Lung (tissue), 17 donors: ENCODE measurements at places on chromosomes 3 and 15.

DNA sequence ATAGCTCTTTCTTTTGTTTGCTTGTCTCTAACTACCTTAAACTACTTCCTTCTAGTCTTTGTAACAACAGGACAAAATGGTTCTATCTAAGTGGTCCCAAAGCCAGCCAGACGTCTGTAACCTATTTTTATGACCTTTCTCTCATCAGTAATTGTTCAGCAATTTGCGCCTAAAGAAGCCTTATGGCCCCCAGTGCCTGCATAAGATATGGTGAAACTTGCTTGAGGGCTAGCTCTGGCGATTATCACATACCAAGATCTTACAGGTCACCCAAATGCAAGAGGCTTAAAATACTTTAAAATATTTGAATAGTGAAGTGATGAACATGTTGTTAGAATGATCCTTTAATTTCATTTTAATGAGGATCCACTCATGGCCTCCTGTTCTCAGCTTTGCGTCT lies 369.4 kb downstream of the SOX2 start:
- no peaks in the 10 kb centered on the region for H3K4me1 ChIP-seq
- no peaks in the 10 kb centered on the region for H3K36me3 ChIP-seq
- H3K4me3 ChIP-seq = no peak overlapping the region
- H3K27me3 ChIP-seq = no peaks in the 10 kb centered on the region
- no peak overlapping the region for H3K27ac ChIP-seq

- DNase-seq = no peak
- no peak overlapping the region for H3K27ac ChIP-seq
- no peaks in the 10 kb centered on the region for H3K27me3 ChIP-seq
- no peaks in the 10 kb centered on the region for H3K36me3 ChIP-seq
These were observed 435.3 kb downstream of the TUSC7 start for GRCh38 chr3:117144853-117145252.

DNA sequence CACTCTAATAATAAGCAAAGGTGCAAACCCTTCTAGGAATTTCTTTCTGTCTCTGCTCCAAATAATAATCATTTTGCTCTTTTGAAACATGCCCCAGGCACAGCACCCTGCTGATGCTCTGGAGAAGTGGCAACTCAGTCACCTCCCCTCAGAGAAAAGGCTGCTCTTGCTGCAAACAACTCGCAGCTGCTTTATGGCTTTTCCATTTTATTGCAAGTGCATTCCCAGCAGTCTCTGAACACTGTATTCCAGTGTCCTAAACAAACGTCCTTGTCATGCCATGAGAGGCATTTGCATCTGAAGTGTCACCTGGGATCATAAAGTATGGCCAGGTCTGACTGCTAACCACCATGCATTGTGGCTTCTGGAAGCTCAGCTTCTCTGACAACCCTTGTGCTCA lies 358.1 kb upstream of the TRIM42 start:
- DNase-seq = no peak
- H3K4me3 ChIP-seq = no peak overlapping the region
- H3K27me3 ChIP-seq = peaks cover 5% of the 10 kb centered on the region
- no peaks in the 10 kb centered on the region for H3K36me3 ChIP-seq
- no peak overlapping the region for H3K27ac ChIP-seq

DNA sequence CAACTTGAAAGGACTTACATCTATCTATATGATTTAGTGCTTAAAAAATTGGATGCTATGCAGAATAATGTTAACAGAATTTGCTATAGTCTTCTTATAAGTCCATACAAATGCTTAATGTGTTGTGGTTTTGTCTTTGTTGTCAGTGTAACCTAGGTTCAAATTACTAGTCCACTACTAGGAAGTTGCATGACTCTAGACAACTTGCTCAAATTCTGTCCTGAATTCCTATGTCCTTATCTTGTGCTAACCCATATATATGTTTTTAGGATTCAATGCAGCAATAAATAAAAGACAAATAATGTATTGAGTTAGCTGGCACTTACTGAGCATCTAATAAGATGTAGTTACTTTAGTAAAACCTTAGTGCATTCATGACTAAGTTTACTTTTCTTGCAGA lies 276.5 kb upstream of the KCNMB2 start:
- H3K36me3 ChIP-seq = no peaks in the 10 kb centered on the region
- H3K4me1 ChIP-seq = peaks cover 3% of the 10 kb centered on the region
- no peaks in the 10 kb centered on the region for H3K27me3 ChIP-seq
- DNase-seq = no peak

DNA sequence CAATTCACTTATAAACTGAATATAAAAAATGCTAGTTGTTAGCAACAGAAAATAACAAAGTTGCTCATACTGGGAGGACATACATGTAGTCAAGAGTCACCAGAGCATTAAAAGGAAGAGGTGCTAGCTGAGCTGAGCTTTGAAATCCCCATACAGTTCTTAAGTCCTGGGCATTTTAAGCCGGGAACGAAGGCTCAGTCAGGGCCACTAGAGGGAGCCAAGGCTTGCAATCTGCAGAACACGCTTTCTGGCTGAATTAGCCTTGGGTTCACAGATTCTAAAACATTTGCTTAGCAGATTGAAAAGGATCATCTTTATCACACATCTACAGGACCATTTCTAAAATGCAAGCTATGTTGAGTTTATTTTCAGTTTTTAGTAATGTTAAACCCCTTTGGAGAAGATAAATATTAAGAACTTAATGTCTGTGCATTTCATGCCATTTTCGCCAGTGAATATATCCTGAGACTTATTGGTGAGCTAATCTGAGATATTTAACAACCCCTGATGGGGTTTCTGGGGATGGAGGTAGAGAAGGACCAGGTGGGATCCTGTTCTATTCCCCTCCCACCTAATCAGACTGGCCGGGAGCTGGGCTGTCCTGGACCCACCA lies 26.3 kb upstream of the MNS1 start:
- DNase-seq = peak; percentile 84
- no peak overlapping the region for H3K27ac ChIP-seq
- H3K27me3 ChIP-seq = no peaks in the 10 kb centered on the region
- H3K4me3 ChIP-seq = no peak overlapping the region
- H3K4me1 ChIP-seq = no peaks in the 10 kb centered on the region
- no peaks in the 10 kb centered on the region for H3K36me3 ChIP-seq
